Stimulated activated CD8-positive, alpha-beta memory T cell treated with anti-CD3 and anti-CD28 coated beads, Interleukin-4, amount 100 ng/mL, for 4 hours (primary cell): ENCODE measurements at places on chromosomes 2 and 18.

DNA sequence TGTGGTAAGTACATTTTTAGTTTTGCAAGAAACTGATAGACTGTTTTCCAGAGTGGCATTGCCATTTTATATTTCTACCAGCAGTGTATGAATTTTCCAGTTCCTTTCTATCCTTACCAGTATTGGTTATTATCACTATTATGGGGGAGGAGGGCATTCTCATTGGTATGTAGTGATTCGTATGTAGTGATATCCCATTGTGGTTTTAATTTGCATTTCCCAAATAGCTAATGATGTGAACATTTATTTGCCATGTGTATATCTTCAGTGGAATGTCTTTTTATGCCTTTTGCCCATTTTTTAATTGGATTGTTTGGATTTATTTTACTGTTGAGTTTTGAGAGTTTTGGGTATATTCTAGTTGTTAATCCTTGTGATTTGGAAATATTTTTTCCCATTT is 16.9 kb downstream of the EIF5B start:
- DNase-seq = no peak

DNA sequence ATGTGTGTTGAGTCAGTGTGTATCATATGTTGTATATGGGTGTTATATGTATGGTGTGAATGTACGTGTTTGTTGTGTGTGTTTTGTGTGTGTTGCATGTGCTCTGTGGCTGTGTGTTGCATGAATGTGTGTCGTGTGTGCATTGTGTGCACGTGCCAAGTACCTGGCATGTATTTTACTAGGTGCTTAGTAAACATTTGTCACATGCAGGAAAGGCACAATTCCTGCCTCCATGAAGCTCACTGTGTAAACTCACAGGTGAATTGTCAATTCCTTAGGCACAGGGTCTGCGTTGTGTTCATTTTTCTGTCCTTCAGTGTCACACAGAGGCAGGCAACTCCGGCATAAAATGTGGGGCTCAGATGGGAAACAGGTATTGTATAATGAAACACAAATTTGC is 22.3 kb upstream of the IL1R1 start:
- no peak for DNase-seq

DNA sequence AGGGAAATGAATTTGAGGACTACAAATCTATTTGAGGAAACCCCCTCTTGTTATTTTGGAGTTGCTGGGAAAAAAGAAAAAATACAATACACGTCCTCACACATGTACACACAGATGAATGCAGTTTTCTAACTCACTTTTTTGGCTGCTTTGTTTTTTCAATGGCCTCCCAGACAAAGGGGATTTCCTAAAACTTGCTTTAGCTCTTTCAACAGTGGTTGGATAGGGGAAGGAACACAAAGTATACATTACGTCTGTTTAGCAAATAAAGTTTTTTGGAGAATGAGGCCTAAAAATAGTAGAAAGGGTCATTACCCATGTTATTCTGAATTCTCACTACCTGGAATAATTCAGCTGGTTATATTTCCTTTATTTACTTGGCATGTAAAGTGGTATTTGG is 125.3 kb upstream of the ITGB6 start:
- DNase-seq = no peak

DNA sequence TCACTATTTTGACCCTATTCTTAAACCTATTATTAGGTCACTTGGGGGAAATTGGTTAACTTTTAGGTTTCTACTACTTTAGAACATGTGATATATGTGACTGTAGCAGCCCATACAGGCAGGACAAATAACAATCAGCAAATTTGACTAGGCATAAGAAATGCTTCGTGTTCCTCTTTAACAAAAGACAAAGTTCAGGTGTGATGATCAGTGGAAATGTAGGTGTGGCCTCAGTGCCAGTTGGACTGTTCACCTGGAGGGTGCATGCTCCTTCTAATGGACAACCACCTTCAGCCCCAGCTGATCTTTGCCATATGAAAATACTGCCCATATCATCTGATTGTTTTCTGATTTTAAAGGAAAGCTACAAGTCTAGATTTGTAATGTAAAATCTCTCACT is 6.4 kb downstream of the PDK1 start:
- DNase-seq = no peak

- DNase-seq = no peak
Observed at GRCh38 chr2:186559370-186559769, 30.5 kb upstream of the ITGAV start.

DNA sequence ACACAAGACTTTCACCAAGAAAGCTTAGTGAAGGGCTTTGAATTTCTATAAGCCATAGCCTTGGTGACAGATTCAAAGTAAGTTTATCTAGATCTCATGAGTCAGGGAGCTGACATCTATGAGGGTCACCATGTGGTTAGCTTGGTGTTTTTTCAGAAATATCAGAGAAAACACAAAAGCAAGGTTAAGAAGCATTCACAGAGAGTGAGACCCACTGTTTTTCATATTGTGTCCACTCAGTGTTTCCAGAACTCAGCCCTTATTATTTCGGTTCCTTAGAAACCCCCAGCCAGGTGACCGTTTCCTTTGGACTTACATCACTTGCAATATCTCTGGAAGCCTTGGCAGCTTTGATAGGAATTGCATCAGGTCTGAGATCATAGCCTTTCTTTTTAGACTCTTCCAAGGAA is 76.6 kb downstream of the NEB start:
- DNase-seq = no peak

GRCh38 chr2:1705557-1706076 is 38.7 kb downstream of the PXDN start:
- DNase-seq = no peak

DNA sequence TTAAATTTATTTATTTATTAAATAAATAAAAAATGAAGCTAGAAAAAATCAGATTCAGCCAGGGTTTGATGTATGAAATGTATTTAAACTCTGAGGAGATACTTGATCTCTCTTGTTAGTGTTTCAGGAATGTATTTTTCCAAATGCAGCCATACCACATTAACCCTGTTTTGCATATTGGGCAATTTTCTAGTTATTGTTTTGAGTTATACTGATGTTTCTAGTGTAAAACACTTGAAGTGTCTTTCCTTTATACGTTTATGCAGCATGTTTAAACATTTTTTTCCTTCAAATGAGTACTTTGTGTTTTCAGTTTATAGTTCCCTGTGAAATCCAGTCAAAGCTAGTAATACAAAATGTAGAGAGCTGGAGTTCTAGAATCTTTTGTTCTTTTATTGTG is 69.9 kb downstream of the WDR7 start:
- no peak for DNase-seq

DNA sequence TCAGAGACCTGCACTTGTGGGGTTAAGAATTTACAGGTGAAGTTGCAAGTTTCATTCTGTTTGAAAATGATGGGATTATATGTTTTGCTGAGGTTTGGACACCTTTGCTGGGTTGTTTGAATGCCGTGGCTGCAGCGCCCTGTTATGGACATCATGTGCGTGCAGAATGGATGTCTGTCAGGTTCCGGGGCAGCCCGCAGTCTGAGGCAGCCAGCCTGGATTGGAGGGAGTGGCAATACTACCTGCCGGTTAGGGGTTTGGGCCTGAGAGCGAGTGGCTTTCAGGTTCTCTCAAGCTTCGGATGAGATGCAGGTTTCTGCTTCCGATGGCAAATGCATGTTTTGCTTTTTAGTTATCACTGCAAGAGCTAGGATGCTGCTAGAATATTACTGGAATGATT is 1.1 kb downstream of the CASP8 start:
- DNase-seq = no peak

DNA sequence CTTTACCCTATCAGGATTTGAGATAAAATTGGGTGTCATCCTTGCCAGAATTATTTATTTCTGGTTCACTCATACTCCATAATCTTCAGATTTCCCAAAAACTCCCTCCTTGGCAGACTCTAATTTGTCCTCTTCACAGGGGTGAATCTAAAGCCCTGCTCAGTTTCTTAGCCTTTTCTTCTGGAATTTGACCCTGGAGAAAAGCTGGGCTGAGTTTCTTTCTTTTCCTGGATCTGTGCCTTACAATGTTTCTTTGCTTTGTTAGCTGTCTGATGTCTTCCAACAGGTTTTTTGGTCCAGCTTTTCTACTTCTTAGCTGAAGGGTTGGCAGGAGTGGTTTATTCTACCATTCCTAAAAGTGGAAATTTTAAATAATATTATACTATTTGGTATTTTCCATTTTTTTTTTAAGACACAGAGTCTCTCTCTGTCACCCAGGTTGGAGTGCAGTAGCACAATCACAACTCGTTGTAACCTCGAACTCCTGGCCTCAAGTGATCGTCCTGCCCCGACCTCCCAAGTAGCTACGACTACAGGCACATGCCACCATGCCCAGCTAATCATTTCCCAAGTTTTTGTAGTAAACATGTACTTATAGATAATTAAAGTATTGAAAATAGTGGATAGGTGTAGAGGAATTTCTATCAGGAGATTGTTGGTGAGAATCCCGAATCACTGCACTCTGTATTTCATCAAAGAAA is 138.4 kb upstream of the TWIST2 start:
- no peak for DNase-seq

DNA sequence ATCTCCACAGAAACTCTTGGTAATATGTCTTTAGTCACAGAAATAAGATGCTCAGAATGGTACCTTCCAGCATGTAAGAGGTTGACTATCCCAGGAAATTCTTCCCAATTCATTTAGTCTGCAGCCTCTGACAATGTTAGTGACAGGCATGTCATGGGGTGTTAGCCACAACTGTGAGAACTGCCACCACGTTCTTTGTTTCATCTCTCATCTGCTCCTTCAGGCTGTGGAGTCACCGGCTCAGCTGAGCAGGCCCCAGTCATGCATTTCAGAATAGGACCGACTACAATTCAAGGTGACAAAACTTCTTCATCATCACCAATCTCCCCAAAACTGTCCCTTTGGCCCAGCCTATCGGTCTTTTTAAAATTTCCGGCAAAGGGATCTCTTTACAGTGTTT is 167.5 kb downstream of the AKAIN1 start:
- DNase-seq = no peak

- DNase-seq = no peak
Observed at GRCh38 chr2:59658906-59659635, 894.4 kb downstream of the BCL11A start.

GRCh38 chr2:81158505-81158904 is 854.0 kb upstream of the LRRTM1 start:
- no peak for DNase-seq

DNA sequence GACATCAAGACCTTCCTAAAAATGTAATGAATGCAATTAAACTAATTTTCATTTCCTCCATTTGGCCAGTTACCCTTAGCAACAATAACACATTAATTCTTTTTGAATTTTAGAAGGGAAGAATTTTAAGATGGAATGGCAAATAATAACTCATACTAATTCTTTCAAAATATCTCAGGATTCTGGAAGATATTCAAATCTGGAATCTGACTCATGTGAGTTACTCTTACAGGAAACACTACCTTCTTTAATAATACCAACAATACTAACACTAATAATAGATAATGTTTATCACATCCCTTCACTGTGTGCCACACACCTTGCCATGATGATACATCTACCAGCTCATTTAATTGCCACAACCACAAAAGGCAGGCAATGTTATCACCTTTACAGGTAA is 46.4 kb downstream of the ZNF521 start:
- no peak for DNase-seq

GRCh38 chr18:49476664-49477411 is 10.2 kb downstream of the C18orf32 start:
- DNase-seq = no peak

DNA sequence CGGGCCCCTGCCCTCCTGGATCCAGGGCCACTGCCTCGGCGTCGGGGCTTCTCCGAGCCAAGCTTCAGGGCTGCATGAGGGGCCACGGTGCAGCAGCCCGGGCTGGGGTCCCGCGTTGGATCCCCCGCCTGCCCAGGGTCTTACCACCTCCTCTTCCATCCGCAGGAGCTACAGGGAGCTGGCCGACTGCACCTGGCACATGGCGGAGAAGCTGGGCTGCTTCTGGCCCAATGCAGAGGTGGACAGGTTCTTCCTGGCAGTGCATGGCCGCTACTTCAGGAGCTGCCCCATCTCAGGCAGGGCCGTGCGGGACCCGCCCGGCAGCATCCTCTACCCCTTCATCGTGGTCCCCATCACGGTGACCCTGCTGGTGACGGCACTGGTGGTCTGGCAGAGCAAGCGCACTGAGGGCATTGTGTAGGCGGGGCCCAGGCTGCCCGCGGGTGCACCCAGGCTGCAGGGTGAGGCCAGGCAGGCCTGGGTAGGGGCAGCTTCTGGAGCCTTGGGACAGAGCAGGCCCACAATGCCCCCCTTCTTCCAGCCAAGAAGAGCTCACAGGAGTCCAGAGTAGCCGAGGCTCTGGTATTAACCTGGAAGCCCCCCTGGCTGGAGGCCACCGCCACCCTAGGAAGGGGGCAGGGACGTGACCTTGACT is 52.1 kb downstream of the RAMP1 start:
- DNase-seq = no peak

- no peak for DNase-seq
Observed at GRCh38 chr18:12741351-12741750, 38.5 kb downstream of the PSMG2 start.

- DNase-seq = no peak
Observed at GRCh38 chr2:102632380-102633175, 13.2 kb downstream of the SLC9A2 start.

GRCh38 chr2:135997380-135997779 is 12.0 kb upstream of the DARS1 start:
- DNase-seq = no peak

DNA sequence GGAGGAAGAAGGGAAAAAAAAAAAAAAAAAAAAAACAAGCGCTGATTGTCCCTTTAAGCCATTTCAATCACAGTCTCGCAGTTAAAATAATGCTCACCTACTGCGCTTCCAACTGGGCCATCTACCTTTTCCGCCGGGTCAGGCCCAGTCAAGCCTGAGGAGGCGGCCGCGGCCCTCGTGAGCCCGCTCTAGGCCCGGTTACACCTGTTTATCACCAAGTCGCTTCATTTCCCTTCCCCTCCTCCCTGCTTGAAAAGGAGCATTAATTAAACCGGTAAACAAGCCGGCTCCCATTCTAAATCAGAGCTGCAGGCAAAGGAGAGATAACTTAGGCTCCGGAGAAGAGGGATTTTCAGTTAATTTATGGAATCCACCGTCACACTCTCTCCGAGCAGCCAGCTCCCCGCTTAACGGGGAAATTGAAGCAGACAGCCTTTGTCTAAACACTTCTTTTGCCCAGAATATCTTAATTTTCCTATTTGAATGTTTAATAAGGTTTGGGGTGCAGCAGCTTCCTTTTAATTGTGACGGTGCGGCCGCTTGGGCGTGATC is 140.1 kb upstream of the SIX3 start:
- DNase-seq = no peak

DNA sequence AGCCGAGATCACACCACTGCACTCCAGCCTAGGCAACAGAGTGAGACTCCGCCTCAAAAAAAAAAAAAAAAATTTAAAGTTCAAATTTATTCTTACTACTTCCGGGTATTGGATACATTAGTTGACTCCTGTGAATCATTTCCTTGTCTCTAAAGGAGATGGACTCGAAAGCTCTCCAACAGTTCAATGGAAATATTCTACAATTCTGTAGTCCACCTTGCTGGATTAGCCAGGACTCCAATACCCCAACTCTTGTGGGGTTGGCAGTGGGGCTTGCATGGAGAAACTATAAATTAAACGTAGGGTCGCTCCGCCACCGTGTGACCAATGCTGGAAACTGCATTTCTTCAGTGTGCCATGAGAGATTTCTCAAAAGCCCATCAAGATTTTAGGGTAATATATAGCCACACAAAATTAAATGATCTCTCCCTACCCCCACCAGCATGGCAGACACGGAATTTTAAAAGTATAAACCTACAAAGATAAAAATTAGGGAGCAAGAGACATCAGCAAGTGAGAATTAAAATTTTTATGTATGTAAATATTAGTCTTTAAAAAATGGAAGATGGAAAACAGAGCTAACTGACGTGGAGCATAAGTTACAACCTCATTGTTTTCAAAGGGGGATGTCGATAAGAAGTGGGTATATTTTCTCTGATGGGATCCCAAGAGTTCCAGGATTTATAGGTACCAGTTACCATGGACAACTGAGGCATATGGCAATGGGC is 27.8 kb upstream of the GAREM2 start:
- DNase-seq = peak; percentile 23
